ACHN (cell line): ENCODE measurements at places on chromosomes 11 and 22.

- no peak for DNase-seq
These were observed 235.6 kb upstream of the NCAM1 start for GRCh38 chr11:112725636-112726035.

DNA sequence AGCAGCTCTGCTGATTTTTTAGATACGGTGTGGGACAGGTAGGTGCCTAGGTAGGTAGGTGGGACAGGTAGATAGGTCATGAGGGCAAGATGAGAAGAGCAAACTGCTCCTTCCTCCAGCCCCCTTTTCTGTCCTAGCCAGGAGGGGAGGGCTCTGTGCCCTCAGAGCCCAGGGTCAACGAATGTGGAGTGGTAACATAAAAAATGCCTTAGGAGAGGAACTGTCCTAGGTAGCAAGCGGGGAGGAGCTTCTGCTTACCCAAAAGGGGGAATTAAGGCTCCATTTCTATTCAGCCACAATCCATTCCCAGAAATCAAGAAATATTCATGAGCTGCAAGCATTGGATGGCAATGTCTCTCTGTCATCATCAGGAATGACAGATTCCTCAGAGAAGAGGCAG lies 234.8 kb downstream of the GRIK4 start:
- DNase-seq = no peak

GRCh38 chr22:19040888-19041703 lies 81.1 kb downstream of the DGCR2 start:
- no peak for DNase-seq

DNA sequence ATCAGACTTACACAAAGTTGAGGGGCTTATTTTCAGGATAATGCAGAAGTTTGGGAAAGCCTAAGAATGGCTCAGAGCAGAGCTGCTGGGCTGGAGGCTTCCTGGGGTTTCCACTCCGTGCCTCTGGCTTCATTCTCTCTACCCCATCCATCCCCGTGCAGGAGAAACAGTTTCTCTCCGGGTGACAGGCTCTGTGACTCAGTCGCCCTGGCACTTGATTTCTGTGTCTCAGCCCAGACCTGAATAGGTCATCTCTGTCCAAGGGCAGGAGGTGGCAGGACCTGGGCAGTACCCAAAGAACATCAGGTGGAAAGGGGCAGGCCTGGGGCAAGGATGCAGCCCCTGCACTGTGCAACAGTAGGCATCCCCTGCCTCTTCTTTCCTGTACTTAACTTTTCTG lies 38.4 kb upstream of the RTL6 start:
- no peak for DNase-seq

GRCh38 chr22:49025791-49026493 lies 801.7 kb downstream of the BRD1 start:
- no peak for DNase-seq

- no peak for DNase-seq
These were observed 13.6 kb upstream of the CHRNA10 start for GRCh38 chr11:3684819-3685172.

GRCh38 chr22:28812516-28812915 lies 12.1 kb upstream of the XBP1 start:
- DNase-seq = no peak

DNA sequence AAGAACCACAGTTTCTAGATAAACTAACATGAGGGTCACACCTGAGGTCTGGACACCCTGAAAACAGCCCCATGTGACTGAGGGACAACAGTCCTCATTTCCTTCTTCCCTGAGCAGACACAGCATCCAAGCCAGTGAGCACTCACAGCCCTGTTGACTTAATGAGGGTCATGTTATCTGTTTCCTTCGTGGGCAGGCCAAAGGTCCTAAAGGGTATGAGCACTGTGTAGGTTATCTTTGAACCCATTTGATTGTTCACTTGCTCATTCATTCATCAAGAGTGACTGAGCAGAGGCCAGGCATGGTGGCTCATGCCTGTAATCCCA lies 170.7 kb upstream of the B3GAT1 start:
- DNase-seq = no peak

- DNase-seq = no peak
These were observed 1.5 kb downstream of the MICAL3 start for GRCh38 chr22:18022876-18023275.
